ENCODE measurements at places on chromosomes 1 and 21.

- DNase-seq = no peak
Observed at GRCh38 chr1:177082855-177083693, 81.4 kb downstream of the ASTN1 start.

- DNase-seq = no peak
Observed at GRCh38 chr21:45874716-45875415, 106.7 kb upstream of the COL6A1 start.

DNA sequence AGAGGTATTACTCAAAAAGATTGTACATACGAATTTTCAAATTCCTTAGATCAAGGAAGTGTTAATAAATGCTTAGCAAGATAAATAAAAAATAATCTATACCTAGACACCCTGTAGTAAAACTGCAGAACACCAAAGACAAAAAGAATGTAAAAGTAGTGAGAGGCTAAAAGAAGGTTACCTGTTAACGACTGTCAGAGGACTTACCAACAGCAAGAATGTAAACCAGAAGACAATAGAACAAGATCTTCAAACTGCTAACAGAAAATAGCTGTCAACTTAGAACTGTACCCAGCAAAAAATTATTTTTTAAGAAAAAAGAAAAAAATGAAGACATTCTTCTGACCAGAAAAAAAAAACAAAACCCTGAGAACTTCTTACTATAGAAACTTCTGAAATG, 51.2 kb downstream of the CD2 start:
- no peak for DNase-seq

DNA sequence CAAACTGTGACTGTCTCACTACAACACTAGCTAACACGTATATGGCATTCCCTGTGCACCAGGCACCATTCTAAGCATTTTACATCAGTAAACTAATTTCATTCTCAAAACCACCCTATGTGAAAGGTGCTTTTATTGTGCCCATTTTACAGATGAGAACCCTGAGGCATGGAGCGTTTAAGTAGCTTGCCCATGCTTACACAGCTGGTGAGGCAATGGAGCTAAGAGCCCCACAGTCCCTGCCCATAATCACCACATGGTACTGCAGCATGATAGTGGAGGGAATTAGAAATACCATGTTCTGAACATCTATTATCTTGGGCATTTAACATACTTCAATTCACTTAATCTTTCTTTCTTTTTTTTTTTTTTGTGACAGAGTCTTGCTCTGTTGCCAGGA, 31.1 kb upstream of the KLHDC8A start:
- no peak for DNase-seq

DNA sequence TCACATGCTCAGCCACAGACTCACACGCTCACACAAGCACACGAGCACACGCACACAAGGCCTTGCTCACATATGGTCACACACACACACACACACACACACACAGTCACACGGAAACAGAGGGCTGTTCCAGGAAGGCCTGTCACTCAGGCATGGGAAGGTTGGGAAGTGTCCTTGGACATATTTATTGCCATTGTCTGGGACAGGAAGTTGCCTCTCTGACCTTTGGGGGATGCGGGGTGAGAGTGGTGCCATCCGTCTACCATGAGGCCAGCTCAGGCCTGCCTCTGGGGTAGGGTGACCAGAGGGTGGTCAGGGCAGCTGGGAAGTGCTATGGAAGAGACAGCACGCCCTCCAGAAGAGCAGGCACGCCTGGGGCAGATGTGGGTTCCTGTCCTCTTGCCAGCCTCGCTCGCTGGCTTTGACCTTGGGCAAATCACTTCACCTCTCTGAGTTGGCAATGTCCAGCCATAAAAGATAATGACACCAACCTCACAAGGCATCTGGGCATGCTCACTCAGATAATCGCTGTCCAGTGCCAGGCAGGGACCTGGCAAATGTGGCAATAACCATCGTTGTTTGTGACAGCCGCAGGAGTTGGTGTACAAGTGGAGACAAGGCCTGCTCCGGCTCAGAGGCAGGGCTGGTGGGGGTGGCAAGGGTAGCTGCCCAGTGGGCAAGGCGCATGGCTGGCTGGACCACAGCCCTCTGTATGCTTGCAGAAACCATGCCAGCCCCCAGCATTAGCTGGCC, 8.0 kb upstream of the GUCA2A start:
- DNase-seq = no peak

- DNase-seq = no peak
Observed at GRCh38 chr1:87179076-87179810, 149.4 kb upstream of the LMO4 start.

Data from CD4-positive, alpha-beta T cell treated with Interleukin-12 subunit alpha and Interleukin-12 subunit beta, for 1 hour (primary cell).